ENCODE measurements at places on chromosomes 1 and 21.

DNA sequence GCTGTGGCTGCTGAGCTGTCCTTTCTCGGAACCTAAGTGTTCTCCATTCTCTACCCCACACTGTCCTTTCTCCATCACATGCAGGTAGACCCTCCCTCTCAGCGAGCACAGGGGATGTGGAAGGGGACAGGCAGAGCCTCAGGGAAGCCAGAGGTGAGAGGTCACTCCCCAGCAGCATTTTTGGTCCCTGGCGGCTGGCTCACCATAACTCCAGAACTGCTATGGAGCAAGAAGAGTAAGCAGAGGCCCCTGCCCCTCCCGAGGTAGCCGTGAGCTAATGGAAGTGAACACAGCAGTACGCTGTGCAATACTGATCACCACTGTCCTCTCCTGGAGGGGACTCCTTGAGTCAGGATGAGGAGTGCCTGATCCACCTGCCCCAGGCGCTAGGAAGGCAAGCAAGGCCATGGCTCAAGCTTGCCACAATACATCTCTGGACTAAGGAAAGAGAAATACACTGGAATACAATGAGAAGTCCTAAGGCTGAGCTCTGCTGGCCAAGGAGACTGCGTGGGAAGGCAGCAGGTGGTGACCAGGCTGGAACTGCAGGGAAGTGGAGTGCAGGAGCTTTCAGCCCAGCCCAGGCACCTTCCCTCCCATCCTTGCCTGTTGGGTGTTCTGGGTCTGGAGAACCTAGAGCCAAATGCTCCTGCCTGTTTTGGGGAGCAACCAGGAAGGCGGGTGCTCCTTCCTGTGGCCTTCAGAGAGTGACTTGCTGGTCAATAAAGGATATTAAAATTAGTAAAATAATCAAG, 96.2 kb downstream of the LAMC2 start:
- DNase-seq, result no peak

- DNase-seq, result no peak
Observed at GRCh38 chr1:96782206-96782605, 60.6 kb downstream of the PTBP2 start.

DNA sequence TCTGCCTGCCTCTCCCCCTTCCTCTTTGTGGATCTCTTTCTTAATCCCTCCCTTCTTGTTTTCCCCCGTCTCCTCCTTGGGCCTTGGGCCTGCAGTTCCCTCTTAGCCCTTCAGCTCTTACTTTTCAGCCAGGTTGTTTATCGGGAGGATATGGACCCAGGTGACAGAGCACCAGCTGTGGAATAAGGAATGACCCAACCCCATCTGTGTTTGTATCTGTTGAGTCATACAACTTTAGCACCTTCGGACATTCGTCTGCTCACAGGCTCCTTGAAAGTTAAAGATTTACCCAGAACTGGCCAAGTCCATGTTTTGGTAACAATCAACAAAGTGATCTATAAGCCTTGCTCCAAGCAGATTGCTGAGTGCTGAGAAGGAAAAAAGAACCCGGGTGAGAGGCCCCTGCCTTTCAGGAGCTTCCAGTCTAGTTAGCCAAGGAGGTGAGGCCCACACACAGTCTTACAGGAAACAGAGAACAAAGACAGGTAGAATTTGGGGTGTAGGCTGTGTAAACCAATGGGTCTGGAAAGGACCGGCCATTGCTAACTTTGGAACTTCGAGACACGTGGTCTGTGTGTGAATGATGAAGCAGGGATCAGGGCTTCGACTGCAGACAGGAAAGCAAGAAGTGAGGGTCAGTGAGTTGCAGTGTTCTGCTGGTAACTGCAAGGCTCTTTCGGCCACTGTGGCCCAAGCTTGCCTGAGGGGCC, 66.7 kb upstream of the F3 start:
- DNase-seq, result no peak

DNA sequence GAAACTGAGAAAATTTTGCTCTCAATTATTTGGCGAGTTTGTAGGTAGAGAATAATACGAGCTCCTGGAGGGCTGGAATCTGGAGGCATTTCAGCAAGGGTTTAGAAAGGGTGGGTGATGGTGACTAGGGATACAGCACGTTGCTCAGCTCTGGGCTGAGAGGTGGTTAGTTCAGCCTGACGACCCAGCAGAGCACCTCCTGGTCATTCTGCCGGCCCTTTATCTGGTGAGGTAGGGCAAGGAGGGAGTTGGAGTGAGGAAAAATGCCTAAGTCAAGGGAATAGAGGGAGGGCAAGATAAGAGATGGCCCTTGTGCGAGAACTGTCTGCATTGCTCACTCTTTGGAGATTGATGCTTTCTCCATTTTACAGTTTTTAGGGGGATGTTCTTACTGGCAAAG, 19.1 kb downstream of the GALNT2 start:
- DNase-seq, result no peak

- no peak for DNase-seq
Observed at GRCh38 chr1:183218027-183218618, 32.1 kb downstream of the LAMC2 start.

DNA sequence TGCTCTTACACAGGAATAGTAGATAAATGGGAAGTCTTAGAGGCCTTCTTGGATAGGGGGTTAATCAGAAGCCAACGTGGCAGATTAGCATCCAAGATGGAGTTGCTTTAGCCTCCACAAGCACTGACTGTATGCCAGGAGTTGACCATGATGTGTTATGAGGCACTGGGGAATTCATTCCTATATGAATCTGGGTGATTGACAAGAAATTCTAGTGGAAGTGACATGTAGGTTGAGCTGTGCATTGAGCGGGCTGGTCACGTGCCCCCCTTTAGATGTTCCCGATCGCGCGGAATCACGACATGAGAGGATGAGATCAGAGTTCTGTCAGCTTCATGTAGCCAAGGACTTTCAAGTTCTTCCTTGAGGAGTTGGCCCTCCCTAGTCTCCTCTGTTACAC, 31.7 kb downstream of the GALNT2 start:
- no peak for DNase-seq

DNA sequence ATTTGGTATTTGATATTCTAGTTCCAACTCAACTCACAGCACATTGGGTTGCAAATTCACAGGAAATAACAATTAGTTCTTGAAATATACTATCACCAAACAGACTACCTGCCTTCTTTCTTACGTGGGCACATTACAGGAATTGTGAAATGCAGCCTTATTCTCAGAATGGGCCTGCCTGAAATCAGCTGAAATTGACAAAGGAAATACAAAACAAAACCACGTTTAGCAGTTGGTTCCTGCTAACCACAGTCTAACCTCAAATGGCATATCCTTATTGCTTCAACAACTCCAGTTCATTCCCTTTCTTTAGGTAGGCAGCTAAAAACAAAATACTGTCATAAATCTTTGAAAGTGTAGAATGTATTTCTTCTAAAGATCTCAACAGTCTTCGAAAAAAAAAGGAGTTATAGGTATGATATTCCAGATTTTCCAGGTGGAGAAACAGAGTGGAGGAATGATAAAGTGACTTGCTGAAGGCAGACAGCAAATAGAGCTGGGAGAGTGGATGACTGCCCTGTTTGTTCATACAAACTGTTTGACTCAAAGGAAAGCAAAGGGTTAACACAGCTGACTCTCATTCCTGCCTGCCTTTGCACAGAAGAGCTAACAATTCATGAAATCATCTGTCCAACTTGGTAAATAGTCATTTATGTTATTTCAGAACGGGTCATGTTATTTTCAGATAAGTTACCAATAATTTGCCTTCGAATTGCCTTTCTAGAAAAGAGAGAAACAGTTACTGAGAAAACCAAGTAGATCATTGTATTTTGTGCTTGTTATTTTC, 1.6 kb upstream of the GREM2 start:
- no peak for DNase-seq

DNA sequence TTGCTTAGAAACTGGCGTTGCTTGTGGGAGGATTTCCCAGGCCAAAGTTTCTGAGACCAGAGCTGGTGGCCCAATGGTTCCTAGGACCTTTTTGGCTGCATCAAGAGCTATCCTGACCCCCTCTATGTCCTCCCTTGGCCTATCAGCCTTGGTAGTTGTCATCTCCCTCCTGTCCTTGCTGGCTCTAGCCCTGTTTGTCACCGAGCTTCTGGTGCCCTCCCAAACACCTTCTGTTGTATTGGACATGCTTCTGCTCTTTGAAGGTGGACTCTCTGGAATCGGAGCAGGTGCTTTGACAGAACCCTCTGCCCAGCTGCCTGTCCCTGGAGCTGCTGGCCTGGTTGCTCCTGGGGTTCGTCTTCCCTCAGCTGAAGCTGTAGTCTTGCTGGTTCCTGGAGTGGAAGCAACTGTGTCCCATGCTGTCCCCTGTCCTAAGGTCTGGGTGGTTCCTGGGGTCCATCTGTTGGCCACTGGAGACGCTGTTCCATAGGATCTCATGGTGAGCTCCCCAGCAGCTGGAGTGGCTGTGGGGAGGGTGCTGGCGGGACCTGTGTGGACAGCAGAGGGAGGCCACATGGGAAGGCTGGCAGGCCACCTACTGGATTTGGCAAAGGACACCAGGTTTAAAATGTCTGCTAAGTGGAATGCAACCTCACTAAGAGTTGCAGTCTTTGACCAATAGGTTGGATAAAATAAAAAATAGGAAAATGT, 9.4 kb downstream of the FCAMR start:
- no peak for DNase-seq

DNA sequence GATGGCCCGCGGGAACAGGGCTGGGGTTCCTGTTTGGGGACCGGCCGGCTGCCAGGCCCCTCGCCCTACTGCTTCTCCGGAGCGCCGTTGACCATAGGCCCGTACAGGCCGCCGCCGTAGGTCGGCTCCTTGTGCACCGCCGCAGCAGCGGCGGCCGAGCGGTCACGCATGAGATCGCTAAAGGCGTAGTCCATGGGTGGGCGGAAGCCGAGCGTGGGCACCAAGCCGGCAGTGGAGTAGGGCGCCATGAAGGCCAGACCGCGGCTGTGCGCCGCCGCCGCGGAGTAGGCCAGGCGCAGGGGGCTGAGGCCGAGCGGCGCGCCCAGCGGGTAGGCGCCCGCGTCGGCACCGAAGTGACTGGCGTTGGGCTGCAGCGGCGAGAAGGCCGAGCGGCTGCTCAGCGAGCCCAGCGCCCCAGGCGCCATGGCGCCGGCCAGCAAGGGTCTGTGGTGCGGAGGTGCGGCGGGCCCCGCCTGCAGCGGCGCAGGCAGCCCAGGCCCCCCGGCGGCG, 4.6 kb downstream of the DMRTA2 start:
- DNase-seq, result no peak

GRCh38 chr1:228006786-228007048, at the start of gene WNT3A:
Gene WNT3A, plus strand, starts transcription at chr1:228006998. Its CDS starts 131 bp downstream, at chr1:228007129.
- DNase-seq, result no peak
